ENCODE measurements at places on chromosomes 12 and 14.

GRCh38 chr12:113197518-113198077 lies 12.1 kb downstream of the RITA1 start:
- no peak for DNase-seq

GRCh38 chr12:66066929-66067523 lies 63.5 kb downstream of the LLPH start:
- no peak for DNase-seq

GRCh38 chr14:104421892-104422828 lies 157.4 kb upstream of the C14orf180 start:
- no peak for DNase-seq

DNA sequence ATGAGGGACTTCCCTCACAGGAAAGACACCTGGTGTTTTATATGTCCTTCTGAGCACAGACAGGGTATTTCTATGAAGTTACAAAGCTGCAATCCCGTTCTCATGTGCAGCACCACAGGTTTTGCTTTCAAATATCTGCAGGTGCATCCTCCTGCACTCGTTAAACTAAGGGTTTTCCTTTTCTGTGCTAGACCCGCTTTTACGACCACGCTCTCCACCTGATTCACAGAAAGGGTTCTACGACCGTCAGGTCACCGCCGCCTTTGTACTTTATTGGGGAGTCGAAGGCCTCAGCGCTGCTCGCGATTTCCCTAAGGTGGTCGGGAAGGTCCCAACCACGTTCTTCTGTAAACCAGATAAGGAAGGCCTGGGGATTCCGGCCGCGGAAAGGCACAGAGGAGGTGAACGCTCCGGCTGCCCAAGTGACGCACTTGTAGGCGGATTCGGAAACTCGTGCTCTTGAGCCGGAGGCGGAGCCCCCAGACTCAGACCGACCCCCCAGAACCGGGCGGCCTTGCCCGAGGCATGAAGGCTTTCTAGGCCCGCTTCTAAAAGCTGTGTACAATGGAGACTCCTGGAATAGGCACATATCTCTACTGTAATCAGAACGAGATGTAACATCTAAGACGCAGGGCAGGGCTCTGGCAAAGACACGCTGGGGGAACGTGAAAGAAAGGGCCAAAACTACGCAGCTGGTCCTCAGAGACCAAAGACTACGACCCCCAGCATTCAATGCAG lies 995 bp upstream of the HSP90B1 start:
- peak; percentile 55 for DNase-seq

- no peak for DNase-seq
Observed at GRCh38 chr14:106039400-106039799, 513.0 kb downstream of the TMEM121 start.

DNA sequence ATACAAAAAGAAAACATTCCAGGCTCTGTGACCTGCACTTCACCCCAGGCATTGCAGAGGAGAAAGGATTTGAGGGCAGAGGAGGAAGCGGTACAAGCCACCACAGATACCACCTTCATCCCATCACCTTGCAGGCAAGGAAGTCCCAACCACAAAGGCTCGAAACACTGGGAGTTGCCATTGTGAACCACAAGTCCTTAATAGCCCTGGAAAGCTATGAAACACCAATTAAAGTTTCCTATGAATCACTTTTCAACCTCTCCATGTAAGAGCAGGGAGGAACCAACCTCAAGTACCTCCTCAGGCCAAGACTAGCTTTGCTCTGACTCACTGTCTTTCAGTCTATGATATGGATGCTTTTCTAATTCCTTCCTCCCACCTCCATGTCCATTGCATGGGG lies 27.0 kb downstream of the MAP3K9 start:
- no peak for DNase-seq

GRCh38 chr12:12405882-12406281 lies 49.0 kb downstream of the BORCS5 start:
- no peak for DNase-seq

- no peak for DNase-seq
Observed at GRCh38 chr12:15393037-15393436, 70.7 kb downstream of the PTPRO start.

- DNase-seq = no peak
Observed at GRCh38 chr12:113424915-113425823, 3.0 kb downstream of the SDSL start.

DNA sequence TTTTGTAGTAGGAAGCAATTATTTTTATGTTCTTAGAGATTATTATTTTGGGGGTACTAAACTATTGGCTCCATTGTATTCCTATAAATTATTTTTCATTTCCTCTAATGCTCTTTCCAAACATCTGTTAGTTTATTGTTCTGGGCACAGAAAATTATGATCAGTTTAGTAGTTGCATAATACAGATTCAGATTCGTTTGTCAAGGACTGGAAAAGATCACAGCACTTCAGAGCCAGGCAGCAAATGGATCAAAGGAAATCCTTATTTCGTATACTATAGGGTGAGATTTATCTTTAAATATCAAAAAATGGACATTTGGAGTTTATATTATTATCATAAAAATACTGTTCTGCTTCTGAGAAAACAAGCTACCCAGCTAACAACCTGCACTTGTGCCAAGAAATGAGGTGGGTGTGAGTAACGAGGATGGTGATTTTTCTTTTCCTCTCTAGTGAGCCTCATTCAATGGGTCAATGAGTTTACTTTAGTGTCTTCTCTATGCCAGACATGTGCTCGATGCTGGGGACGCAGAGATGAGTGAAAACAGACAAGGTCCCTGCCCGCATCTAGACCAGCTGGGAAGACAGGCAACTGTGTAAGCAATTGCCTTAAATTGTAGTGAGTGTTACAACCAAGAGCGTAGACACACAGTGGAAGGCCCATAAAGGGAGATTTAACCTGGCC lies 208.6 kb upstream of the PLXNC1 start:
- DNase-seq = no peak

GRCh38 chr12:7877420-7877819 lies 4.7 kb upstream of the SLC2A14 start:
- DNase-seq = no peak

- no peak for DNase-seq
Observed at GRCh38 chr14:58872061-58872460, 234.3 kb downstream of the DACT1 start.

All from esophagus squamous epithelium (tissue), 5 donors.